Stimulated activated CD4-positive, alpha-beta T cell treated with anti-CD3 and anti-CD28 coated beads, Interleukin-1b, Interleukin-23, amount 100 ng/mL, for 1 hour (primary cell): ENCODE measurements at places on chromosomes 11 and 22.

DNA sequence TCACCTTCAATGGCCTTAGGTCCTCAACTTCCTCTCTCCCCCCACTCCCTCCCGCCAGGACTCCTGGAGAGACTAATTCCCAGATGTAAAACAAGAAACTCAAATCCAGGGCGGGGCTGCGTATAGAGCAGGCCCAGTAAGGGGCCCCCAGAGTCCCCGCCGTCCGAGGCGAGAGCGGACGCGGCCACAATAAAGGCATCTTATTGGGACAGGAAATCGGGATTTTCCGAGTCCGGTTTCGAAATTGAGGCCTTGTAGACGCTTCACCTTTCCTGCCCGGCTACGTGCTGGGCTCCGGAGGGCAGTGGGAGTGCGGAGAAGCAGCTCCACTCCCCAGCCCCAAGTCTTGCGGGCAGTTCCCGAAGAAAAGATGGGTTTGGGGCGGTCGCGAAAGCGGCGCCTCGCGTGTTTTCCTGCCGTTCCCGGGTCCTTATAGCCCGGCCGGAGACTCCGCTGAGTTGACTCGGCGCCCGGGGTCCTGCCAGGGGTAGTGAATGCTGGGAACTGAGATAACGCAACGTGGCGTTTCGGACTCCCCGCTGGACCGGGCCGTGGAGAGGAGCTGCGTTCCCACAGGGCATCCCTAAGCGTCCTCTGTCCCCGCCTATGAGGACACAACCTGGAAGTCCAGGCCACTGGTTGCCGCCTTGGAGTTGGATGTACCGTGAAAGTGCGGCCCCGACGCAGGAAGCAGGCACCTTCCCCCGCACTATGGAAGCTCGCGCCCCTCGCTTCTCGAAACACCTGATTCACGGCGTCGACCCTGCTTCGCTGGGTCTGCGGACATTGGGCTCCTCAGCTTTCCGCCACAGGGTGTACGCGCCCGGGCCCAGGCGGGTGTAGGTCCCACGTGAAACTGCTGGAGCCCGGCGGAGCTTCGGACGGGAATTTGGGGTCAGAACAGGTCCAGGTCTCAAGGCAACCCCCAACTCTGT lies 4.8 kb upstream of the CHRM1 start:
- no peak for DNase-seq

DNA sequence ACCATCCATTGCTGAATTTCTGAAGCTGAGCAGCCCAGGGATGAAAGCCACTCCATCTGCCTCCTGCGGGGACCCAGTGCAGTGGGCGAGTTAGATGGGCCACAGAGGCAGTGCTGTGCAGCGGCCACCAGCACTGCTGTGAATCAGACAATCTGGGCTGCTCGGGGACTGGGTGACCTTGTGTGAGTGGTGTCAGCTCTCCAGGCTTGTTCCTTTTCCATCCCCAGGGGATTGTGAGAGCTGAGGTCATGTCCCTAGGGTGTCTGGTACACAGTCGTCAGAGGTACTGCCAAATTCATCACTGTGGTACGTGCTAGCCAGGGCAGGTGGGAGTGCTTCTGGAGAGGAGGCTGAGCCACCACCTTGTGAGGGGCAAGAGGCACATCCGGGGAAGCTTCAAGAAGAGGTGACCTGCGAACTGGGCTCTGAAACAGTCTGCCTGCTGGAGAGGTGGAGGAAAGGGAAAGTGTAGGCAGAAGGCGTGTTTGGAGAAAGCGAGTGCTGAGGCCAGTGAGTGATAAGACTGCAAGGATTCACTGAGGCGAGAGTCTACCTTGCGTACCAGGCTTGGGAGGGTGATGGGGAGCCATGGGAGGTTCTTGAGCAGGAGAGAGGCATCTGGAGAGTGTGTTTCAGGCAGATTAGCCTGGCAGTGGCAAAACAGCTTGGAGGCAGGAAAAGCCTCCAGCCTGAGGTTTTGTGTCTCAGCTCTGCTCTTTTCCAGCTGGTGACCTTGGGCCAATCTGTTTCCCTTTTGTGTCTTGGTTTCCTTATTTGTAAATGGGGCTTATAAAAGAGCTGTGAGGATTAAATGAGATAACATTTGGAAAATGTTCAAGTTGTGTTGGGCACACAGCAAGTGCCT lies 22.7 kb downstream of the CACNA1I start:
- no peak for DNase-seq

DNA sequence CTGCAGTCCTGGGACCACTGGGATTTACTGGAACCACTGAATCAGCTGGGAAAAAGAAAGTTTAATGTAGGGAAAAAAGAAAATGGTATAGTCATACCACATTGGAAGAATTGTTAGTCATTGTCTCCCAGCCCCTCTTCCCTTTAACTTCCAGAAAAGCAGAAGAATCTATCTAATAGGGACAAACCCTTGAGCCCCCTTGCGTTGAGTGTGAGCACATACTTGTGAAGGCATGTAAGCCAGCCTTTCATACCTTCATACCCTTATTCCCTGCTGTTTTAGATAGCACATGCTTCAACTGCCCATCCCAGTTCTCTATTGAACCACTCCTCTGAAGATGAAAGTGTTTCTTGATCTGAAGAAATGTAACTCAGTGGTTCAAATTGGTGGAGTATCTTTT lies 6.6 kb downstream of the TREH start:
- DNase-seq: no peak

- no peak for DNase-seq
Measured at GRCh38 chr11:34240150-34240494, 117.7 kb downstream of the ABTB2 start.

DNA sequence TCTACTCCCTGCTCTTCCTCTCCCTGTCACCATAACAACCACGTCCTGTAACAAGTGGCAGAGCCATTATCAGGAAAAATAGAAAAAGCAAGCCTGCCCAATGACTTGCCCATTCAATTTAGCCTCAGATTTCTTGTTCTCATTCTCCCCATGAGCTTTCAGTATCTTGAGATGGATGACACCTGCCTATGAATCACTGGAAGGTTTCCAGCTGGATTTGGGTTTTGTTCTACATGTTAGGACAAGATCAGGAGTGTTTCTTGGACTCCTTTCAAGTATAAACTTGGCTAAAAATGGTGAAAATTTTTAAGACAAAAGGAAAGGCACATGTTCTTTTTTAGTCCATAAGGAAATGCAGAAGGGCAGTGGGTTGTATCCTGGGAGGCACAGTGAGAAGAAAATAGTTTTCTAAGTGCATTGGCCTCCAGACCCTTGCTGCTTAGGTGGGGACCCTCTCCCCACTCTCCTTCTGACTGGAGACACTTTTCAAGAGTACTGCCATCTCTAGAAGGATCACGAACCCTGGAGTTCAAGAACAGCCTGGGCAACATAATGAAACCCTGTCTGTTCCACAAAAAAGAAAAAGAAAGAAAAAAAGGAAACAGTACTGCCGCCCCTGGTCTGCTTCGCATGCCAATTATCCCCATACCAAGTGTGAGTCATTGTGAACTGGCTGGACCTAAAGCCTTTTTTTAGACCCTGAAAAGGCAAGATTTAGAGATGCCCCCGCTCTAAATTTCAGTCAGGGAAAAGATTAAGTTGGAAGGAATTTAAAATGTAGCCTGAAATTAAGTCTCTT lies 51.0 kb downstream of the MTNR1B start:
- DNase-seq: no peak

DNA sequence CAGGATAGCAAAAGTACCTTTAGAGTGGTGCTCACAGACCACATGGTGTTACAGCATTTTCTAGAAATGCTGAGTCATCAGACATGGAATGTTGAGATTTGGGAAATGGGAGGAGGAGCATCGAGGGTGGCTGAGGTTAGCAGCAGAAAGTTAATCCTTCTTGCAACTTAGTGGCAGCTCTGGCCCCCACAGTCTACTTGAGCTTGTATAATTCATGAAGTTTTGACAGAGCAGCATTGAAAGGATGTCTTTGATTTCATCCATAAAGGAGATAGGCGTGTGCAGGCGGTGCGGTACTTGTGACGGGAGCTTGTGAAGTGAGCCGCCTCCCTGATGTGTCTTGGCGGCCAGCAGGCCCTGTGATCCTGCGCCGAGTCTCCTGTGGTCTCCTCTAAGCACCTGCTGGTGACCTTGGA lies 330.5 kb downstream of the TBC1D22A start:
- no peak for DNase-seq

DNA sequence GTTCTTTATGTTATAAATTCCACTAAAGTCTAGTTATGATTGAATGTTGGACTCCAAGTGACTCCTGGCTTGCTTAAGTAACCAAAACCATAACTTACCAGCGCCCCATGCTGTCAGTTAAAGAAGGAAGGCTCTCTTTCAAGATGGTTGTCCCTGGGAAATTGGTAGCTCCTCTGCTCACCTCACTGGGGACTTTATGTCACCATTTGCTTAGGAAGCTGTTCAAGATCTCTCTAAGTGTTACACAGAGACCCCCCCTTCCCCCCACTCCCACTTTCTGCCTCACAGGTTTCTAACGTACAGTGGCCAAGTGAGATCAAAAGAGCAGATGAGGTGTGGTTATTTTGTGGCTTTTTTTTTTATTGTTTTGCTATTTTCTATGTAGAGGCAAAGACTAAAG lies 301.8 kb downstream of the AASDHPPT start:
- no peak for DNase-seq

DNA sequence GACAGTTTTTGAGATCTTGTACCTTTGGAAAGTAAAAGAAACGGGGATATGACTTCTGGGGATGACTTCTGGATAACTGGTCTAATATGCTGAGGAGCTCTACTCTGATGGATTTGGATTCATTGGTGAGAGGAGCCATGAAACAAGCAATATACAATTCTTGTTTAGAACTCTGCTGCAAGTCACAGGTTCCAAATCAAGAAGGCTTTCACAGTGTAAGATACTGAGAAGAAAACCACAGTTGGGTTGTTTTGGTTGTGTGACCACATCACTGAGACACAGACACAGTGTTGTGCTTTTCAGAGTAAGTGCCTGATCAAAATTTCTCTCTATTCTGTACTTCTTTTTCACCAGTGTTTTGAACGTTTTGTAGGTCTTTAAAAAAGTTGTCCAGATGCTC lies 13.1 kb upstream of the UCP2 start:
- DNase-seq: no peak

GRCh38 chr11:117259417-117259816 lies 26.9 kb downstream of the RNF214 start:
- DNase-seq: no peak

DNA sequence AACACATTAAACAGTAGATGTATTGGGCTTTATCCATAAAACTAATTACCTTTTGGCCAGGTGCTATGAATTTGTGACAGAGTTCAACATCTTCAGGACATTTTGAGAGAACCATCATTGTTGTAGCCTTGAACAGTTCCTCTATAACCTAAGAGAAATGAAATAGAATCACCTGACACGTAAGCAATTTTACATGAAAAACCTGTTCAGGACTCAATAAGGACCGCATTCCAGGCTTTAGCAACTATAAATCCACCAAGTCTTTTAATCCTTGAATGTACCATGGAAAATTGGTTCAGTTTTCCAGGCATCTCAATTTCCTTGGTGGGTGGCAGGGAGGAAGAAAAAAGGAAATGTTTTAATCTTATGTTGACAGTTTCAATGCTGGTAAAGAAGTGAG lies 60.9 kb upstream of the GAB2 start:
- no peak for DNase-seq

DNA sequence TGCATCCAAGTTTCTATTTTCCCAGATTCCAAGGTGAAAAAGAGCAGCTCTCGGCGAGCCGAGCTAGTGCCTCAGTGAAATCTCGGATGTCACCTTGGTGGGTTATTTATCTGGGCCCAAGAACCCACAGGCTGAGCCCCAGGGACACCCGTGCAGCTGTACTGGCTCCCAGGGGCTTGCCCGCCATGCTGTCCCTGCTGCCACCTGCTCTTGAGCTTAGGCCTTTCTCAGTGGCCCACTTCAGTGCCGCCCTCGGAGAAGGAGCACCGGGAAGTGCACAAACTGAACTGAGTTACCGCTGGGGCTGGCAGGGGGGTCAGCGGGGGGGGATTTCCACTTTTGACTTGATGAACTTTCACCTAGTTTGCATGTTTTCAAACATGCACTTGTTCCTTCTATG lies 27.9 kb downstream of the CPT1A start:
- no peak for DNase-seq

GRCh38 chr22:49925525-49926128 lies 7.2 kb downstream of the CRELD2 start:
- no peak for DNase-seq

DNA sequence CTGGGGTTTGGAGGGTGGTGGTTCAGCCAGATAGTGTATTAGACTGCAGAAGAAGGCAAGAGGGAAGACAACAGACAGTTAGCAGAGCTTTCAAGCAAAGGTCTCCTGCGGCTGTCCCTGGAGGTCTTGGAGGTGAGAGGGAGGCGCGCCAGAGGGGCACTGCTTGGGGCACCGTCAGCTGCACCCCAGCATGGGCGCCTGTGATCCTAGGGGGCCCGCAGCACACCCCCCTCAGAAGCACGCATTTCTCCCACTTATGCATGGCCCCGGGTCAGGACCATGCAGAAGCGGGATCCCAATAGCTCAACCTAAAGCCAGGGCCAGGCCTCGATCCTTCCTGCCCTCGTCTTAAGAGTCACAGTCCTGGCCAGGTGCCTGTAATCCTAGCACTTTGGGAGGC lies 26.5 kb downstream of the FGF4 start:
- DNase-seq: no peak

DNA sequence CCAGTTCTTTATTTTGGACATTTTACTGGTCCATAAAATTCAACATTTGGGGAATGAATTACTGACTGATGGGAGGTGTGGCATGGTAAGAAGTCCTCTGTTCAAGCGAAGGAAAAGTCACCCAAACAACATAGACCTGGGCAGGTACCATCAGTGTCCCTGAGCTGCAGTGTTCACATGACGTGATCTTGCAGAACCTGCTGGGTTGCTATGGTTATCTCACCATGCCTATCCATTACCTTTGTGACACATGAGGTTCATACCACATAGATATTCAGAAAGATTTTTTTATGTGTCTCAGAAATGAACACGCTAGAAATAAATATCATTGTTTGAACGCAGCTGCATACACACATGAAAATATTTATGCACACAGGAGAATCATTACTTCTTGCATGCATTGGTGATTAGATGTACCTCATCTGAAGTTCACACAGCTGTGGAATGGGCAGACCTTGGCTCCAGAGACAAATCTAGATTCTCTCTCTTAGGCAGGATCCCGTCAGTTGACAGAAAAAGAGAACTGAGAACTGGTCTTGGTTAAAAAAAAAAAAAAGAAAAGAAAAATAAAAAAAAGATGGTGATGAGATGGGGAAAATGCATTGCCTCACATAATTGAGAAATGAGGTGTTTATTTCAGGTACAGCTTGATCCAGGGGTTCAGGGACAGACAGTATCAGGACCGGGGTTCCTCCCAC lies 21.4 kb upstream of the RCN1 start:
- DNase-seq: no peak

DNA sequence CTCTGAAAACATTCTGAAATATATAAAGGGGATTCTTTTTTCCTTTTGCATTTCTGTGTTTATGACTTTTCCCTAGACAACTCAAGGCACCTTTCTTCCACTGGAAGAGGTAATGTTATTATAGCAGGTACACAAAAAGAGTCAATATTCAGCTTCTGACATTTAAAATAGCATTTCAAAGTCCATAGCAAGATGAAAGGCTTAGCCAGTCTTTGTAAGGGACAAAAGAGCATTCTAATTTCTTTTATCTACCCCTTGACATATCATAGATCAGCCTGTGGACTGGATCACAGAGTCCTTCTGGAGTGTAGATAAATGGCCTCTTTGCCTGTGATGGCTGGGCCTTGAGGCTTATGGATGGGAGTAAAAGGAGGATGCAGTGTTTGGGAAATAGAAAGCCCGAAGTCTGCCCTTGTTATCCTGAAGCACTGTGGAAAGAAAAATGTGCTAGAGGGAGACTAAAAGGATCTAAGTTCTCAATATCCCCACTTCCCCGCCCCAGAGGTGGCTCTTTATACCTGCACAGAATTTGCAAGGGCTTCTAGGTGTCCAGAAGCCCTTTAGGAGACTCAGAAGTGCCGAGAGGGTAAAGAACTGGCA lies 1.6 kb upstream of the HEPACAM start:
- no peak for DNase-seq

GRCh38 chr11:44813401-44813800 lies 86.6 kb downstream of the TSPAN18 start:
- DNase-seq: no peak
